Stimulated activated CD8-positive, alpha-beta memory T cell treated with anti-CD3 and anti-CD28 coated beads, Interleukin-15, amount 100 ng/mL, for 1 hour (primary cell): ENCODE measurements at places on chromosomes 2 and 18.

- no peak for DNase-seq
Measured at GRCh38 chr18:31637445-31637844, 45.8 kb downstream of the TTR start.

- DNase-seq: no peak
Measured at GRCh38 chr18:13836559-13836958, 12.6 kb downstream of the MC5R start.

- DNase-seq: no peak
Measured at GRCh38 chr2:15986068-15986560, 45.8 kb downstream of the MYCN start.

GRCh38 chr2:142190805-142191204, 60.0 kb upstream of the LRP1B start:
- DNase-seq: no peak

- no peak for DNase-seq
Measured at GRCh38 chr18:36634573-36635216, 194.1 kb downstream of the TPGS2 start.

DNA sequence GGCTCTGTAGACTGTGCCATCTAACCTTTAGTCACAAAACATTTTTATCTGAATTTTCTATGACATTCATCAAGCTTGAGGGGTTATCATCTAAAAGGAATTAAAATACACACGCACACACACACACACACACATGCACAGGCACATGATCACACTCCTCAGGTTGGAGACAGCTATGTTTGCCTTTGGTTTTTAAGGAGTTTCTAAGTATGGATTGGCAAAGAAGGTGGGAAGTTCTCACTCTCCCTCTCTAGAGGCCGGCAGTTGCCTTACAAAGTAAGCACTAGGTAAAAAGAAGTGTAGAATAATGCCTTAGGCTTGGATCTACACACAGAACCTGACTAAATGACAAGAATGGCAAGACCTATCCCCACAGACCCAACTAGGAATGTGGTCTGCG, 437.1 kb downstream of the ZEB2 start:
- no peak for DNase-seq

GRCh38 chr2:217840522-217840921, 162.3 kb downstream of the TNS1 start:
- no peak for DNase-seq

GRCh38 chr2:54191361-54192135, 64.5 kb downstream of the TSPYL6 start:
- DNase-seq: no peak

DNA sequence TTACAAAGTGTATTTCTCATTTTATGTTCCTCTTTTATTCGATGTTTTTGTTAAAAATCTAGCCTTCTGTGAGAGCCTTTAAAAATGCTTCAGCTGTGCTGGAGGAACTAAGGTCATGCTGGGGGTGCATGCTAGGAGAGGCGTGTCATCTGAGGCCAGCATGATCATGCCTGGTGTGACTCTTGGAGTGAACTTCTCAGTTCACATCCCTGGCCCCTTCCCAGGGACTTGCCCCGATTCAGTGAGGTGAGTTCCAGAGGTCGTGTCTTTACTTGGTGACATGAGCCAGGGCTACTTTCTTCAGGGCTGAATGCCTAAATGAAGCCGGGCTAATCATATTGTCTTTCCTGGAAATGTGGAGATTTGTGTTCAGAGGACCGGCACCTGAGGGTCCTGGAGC, 264.9 kb downstream of the MREG start:
- no peak for DNase-seq

DNA sequence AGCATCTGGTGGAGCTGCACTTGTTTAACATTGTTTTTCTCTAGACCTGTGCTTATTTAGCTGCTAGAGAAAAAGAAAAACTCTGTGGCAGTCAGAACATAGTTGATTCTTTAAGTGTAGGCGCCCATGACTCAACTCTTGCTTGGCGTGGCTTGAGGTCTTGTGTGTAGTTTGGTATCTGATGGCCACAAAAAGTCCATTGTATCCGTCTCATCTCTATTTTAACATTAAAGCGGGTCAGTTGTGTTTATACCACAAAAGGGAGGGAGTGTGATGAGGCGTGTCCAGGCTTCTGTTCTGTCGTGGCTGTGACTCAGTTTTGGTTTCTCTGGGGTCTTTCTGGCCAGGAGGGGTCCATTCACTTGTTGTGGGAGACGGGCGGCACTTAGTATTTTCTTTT, 24.2 kb upstream of the UGT1A8 start:
- no peak for DNase-seq

GRCh38 chr2:61425605-61426155, 45.2 kb downstream of the USP34 start:
- no peak for DNase-seq

DNA sequence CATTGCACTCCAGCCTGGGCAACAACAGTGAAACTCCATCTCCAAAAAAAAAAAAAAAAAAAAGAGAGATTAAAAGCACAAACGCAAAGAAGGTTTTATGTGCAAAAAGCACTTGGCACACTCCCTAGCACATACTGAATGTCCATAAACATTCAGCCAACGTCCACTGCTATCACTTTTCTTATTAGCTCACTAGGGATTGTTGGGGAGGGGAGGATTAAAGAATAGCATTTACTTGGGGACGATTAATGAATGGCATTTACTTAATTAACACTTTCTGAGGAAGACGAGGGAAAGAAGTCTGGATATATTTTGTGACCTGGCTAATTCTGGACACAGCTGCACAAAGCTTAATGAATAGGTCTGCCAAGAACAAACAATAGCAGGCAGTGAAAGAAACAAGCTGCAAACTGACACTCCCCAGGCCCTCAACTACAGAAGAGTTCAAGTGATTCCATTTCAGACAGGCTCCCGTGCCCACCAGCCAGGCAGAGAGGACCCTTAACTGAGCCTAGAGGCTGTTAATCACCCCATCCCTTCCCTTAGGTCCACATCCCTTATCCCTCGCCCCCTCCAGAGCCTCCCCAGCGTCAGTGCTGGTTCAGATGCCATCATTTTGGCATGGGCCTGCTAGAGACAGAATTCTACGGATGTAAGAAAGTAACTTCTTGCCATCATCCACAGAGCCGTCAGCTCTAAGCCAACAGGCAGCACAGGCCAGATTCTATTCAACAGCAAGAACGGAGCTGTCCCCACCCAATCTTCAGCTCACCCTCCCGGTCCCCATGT, 7.4 kb downstream of the CYB5A start:
- DNase-seq: no peak

DNA sequence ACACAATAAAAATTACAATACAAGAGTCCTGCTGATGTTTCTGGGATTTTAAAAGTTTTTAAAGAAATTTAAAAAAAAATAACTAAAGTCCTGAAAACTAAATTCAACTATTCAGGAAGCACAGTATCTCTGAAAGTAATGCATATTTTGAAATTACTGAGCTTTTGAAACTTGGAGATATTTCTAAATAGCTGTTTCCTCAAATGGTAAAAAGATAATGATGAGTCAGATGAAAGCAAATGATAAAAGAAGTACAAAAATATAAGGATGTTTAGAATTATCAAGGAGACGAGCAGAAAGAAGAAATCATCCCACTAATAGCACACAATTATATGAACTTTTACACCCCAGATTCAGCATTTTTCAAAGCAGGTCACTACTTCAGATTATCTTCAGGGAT, 90.2 kb upstream of the SLC25A52 start:
- no peak for DNase-seq

DNA sequence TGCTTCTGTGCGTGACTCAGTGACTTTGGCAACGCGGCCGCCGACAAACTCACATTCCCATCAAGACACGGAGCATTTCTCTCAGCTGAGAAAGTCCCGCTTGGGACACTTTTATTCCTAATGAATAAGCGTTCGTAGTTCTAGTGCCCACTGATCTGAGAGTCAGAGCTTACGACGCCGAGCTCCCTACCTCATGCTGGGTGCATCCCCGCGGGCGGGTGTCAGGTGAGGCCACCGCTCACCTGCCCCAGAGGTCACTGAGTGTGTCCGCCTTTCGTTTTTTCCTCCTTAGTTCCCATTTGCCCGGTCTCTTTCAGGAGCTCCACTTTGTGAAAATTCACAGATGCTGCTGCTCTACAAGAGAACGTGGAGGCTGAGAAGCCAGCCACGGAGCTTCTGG, 43.6 kb upstream of the TMEM18 start:
- no peak for DNase-seq

- no peak for DNase-seq
Measured at GRCh38 chr2:98589489-98589888, 18.8 kb downstream of the COA5 start.

- DNase-seq: no peak
Measured at GRCh38 chr2:8058652-8059051, 623.2 kb upstream of the ID2 start.

DNA sequence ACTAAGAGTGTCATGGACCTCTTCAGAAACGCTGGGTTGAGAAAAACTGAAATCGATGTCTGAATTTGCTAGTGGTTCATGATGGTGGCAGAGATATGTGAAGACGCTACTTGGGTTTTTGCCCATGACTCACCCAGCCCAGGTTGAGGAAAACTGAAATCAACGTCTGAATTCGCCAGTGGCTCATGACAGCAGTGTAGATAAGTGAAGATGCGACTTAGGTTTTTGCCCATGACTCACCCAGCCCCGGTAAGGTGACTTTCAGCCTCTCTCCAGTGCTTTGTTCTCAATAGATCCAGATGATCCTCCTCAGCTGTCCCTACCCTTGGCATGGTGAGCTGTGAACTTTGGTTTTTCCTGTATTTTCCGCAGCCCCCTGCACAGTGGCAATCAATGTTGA, 105.3 kb upstream of the SIX3 start:
- DNase-seq: no peak

- DNase-seq: no peak
Measured at GRCh38 chr18:37253394-37254235, 312.0 kb downstream of the CELF4 start.

DNA sequence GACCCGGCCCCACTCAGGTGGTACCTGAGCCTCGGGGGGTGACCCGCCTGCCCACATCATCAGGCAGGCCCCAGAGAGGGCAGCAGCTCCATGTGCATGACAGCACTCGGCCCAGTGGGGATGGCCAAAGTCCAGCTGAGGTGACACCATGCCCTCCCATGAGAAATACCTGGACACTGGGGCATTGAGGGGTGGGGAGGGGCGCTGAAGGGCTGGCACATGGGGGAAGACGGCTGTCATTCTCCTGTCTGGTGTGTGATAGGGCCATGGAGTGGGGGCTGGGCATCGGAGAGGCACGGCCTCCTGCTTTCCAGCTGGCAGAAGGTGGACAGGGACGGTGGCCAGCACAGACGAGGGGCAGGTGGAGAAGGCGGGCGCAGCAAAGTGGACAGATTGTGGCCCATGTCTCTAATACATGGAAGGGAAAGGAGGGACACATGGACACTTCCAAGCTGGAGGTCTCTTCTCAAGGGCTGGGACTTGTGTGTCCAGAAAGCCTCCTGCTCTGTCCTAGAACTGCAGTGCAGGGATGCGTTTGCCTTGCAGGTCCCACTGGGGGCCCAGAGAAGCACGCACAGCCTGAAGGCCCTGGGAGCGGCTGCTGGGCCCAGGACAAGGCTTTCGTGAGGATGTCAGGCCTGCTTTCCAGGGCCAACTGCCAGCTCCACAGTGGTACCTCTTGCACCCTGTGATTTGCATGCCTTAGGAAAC, 302.2 kb downstream of the NDUFA10 start:
- DNase-seq: no peak

DNA sequence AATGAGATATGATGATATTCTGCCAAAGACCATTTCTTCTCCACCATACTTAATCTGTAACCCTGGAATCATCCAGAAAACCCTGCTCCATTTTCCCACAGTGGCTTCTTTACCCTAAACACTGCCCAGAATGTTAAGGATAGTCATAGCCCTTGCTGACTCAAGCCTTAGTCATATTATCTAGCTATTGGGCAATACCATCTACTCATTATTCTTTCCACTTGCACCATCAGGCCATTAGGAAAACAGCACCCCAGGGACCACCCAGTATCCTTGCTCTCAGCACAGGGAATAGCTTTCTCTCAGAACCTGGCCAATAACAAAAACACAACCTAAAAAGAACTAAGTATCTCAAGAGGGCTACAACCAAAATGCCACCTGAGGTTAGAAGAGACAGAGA, 445.7 kb upstream of the SLC14A2 start:
- DNase-seq: no peak

DNA sequence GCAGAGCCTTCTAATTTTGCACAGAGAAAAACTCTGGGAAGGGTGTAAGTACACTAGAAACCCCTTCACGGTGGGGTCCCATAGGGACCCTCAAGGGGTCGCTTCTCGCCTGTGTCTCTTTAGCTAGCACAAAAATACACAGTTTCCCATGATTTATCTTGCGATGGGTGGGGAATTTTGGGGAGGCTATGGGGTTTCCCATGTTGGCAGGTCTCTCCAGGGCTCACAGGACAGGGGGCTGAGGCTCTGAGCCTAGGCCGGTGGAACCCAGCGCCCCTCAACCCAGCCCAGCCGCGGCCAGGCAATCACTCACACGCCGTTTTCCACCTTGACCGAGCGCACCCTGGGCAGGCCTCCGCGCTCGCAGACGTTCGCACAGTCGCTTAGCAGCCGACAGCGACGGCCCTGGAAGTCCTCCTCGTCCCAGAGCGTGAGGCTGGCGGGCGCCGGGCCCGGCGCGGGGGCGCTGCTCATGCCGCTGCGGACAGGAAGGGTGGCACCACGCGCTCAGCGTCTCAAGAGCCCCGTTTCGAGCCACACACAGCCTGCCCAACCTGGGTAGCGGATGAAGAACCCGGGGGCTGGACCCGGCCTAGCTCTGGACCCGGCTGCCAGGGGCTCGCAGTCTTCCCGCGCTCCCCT, 398 bp downstream of the CRYBA2 start:
- DNase-seq: no peak

- DNase-seq: no peak
Measured at GRCh38 chr2:141522048-141522447, 608.8 kb downstream of the LRP1B start.

- no peak for DNase-seq
Measured at GRCh38 chr18:9738266-9738969, 30.3 kb downstream of the RAB31 start.

DNA sequence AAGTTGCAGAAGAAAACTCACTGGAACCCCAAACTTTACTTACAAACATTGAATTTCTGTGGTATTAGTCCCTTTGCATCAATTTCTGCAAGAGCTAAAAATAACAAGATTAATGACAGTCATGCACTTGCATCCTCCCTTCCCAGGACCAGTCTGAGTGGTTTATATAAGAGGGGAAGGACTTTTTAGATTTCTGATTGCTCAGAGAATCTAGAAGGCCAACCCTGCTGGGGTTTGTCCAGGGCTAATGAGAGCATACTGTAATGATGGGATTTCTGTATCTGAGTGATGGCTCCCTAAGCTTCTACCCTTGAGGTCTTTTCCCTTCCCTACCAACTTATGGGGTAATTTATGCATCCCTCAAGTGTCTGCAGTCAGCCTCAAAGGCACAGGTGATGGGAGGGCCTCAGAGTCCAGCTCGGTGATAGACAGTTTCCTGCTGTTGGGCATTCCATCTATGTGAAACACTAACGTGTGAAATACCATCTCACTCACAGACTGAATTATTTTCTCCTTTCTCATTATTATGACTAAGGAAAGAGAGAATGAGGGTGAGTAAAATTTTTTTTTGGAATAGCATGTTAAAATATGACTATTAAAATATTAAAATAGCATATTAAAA, 556.3 kb downstream of the RIT2 start:
- no peak for DNase-seq
